Astrocyte of the spinal cord (primary cell): ENCODE measurements at places on chromosomes 1 and 21.

DNA sequence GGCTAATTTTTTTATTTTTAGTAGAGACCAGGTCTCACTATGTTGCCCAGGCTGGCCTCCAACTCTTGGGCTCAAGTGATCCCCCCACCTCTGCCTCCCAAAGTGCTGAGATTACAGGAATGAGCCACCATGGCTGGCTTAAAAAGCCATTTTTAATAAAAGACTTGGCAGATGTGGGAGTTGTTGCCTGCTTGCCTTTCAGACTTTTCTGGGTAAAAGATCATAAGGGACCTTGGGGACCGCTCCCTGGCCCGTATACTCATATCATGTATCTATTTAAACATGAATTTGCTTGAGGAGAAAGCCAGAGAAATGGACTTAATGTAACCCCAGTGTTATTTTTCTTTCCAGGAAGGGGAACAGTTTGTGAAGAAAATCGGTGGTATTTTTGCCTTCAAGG, 23.4 kb upstream of the PODN start:
- no peak for DNase-seq

GRCh38 chr1:17287130-17287776, 20.7 kb upstream of the PADI4 start:
- DNase-seq: peak; percentile 72

- no peak for DNase-seq
Measured at GRCh38 chr1:221863635-221864034, 121.7 kb upstream of the DUSP10 start.

GRCh38 chr1:111611986-111612385, 7.6 kb upstream of the RAP1A start:
- no peak for DNase-seq

DNA sequence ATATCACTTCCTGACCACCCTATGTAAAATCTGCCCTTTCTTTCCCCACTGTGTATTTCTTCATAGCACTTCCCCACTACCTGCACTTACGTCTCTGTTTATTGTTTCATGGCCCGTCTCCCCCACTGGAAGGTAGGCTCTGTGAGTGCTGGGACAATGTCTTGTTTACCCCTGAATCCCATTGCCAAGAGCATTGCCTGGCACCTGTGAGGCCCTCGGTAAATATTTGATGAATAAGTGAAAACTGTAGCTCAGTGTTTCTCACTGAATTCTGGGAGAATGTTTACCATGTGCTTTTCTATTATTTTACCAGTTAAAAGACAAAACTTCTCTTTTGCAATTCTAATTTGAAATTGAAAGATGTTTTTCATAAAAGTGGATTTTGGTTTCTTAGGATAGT, 11.8 kb downstream of the NFASC start:
- no peak for DNase-seq

GRCh38 chr1:60989749-60990713, 92.3 kb upstream of the NFIA start:
- DNase-seq: peak; percentile 94

- peak; percentile 8 for DNase-seq
Measured at GRCh38 chr1:150836129-150836773, 28.2 kb upstream of the CTSK start.

GRCh38 chr1:232260861-232261260, 369.1 kb downstream of the SIPA1L2 start:
- no peak for DNase-seq

GRCh38 chr21:14523234-14523633, 22.9 kb downstream of the SAMSN1 start:
- no peak for DNase-seq

DNA sequence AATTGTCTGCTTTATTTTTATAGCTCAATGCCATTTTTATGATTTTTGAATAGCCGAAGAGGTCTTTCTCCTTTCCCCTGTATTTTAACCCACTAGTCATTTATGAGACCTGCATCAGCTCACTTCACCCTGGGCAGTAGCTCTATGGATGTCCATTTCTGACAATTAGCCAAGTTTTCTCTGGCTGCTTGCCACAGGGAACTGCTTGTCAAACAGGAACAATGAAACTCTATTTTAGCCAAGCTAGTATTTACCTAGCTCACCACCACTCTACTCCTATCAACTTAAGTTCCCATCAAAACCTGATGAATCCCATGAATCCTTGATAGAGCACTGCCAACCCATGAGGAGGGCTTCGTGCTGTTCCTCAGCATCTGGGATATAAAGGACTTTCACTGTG, 406.7 kb downstream of the RWDD3 start:
- DNase-seq: no peak

- no peak for DNase-seq
Measured at GRCh38 chr1:225897595-225898514, 8.9 kb upstream of the LEFTY1 start.

DNA sequence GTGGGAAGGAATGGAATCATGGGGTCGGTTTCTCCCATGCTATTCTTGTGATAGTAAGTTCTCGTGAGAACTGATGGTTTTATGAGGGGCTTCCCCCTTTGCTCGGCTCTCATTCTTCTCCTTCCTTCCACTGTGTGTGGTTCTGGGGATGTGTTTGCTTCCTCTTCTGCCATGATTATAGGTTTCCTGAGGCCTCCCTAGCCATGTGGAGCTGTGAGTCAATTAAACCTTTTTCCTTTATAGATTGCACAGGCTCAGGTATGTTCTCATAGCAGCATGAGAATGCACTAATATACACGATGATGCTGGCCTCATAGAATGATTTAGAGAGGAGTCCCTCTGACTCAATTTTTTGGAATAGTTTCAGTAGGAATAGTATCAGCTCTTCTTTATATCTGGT, 195.4 kb upstream of the IVNS1ABP start:
- no peak for DNase-seq

GRCh38 chr1:151164732-151165280, 896 bp downstream of the LYSMD1 start:
- no peak for DNase-seq

DNA sequence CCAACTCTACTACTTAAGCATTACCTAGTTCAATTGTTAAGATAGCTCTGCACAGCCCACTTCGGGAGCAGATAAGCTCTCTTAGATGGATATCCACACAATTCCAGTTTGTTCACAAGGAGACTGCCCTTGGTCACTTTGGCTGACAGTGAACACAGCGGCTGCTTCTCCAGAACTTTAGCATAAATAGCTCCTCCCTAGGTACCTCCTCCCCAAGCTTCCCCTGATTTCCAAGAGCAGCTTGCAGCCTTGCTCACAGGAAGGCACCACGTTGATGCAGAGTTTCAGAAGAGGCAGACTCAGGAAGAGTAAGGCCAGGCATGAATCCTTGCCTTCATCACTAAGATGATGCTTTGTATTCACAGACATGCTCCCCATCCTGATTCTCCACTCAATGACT, 24.7 kb downstream of the TFF3 start:
- DNase-seq: no peak

DNA sequence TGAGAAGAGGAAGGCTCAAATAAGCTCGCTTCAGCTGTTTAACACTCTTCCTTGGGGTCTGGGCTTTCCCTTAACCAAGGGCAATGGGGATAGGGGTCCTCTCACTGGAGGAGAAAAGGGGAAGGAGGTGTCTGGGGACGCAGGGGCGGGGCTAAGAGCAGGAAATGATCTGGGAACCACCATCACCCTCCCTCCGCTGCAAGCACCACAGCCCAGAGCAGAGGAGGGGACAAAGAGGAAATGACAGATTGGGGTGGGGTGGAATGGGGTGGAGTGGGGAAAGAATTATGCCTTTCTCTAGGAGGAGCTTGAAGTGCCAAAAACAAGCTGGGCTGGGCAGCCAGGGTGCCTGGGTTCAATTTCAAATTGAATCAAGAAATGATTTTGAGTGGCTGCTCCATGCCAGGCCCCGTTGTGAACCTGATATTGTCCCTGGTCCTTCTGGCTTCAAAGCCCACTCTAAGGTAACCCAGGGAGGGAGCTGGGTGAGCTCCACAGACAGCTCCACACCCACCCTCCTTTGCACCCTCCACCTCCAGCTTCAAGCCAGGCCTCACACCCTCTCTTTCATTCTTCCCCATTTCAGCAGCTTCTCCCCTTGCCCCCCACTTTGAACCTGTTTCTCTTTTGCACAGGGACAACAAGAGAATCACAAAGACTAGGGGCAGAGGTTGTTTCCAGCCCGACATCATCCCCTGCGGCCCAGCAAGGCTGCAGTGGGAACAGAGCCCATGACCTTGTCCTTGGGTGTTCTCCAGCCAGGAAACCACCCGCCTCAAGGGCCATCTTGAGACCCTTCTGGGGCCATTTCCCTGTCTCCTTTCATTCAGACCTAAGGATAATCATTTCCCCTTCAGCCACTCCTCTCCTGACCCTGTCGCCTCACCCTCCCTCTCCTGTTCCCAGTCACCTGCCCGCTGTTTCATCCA, 1.1 kb downstream of the ARHGAP30 start:
- no peak for DNase-seq

DNA sequence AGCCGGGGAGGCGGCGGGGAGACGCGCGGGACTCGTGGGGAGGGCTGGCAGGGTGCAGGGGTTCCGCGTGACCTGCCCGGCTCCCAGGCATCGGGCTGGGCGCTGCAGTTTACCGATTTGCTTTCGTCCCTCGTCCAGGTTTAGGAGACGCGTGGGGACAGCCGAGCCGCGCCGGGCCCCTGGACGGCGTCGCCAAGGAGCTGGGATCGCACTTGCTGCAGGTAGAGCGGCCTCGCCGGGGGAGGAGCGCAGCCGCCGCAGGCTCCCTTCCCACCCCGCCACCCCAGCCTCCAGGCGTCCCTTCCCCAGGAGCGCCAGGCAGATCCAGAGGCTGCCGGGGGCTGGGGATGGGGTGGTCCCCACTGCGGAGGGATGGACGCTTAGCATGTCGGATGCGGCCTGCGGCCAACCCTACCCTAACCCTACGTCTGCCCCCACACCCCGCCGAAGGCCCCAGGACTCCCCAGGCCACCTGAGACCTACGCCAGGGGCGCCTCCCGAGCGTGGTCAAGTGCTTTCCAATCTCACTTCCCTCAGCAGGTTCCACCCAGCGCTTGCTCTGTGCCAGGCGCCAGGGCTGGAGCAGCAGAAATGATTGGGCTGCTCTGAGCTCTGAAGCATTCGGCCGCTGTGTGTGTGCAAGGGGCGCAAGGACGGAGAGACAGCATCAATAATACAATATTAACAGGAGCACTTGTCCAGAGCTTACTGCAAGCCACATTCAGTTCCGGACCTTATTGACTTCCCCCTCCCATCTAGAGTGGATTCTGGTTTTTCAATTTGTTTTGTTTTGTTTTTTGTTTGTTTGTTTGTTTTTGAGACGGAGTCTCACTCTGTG, 10.3 kb downstream of the SIM2 start:
- no peak for DNase-seq

GRCh38 chr1:70961374-70961975, 86.1 kb downstream of the PTGER3 start:
- no peak for DNase-seq

GRCh38 chr1:226425431-226426031, 17.6 kb upstream of the PARP1 start:
- DNase-seq: no peak

GRCh38 chr1:150118716-150119115, 31.0 kb upstream of the PLEKHO1 start:
- DNase-seq: no peak

DNA sequence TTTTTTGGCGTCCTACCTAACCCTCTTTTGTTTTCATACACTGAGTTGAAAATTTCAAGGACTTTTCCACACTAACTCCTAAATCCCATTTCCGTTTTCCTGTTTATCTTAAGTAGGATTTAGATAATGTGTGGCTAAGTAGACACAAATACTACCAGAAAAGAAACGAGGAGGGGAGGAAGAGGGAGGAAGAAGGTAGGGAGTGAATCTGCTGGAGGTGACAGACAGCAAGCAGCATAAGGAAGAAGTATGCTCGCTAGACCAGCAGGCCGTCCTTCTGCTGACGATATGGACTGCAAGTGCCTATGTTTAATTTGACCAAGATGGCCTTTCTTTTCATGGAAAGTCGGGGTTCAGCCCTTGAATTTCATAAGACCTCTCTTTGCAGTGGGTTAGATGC, 256.9 kb upstream of the RAB4A start:
- no peak for DNase-seq

- DNase-seq: no peak
Measured at GRCh38 chr1:63698001-63698838, 75.6 kb upstream of the ROR1 start.

DNA sequence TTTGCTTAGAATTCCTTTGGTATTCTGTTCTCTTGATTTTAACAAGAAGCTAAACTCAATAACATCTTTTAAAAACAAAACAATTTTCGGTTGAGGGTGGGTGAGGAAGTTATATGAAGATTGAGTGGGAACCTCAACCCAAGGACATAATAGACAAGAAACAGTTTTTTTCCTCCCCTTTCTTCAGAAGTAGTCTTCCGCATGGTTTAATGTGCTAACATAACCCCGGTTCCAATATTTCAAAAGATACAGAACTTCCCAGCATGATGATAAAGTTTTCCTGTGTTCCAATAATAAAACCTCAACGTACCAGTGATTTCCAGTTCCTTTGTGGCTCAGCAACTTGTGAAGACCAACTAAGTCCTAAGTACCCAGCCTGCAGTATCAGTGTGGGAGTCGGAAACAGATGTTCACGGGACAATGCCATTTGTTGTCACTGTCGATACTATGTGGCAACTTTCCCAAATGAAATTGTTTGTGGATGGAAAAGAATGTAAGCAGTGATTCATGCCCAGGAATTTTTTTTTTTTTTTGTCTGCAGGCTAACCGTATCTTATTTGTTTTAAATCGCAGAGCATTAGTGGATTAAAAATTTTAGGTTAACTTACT, 48.5 kb downstream of the NR5A2 start:
- DNase-seq: peak; percentile 72

DNA sequence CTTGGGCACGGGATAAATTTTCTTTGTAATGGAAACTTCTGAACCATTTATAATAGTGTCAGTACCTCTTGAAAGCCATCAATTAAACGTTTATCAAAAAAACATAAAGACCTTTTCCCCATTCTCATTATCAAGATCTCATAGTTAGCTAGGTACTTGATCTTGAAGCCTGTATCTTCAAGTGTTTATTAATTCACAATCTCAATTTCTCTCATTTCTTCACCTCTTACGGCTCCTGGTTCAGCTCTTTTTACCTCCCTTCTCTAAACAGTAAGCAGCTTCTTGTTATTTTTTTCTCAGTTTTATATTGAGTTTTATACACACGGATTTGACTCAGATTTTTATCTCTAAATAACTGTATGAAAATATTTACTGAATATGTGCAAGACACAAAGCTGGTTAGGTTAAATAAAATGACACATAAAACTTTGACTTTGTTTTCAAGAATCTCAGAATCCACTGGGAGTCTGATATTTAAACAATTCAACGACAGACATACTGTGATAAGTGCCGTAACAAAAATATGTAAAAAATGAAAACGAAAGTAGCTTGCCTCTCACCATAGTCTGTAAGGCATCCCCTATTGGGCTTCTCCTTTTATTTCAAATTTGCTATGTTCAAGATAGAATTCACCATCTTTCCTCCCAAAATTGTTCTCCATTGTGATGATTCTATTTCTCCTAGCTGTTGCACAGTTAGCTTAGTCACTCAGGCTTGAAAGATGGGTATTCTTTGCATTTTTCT, 411.6 kb upstream of the ZRANB2 start:
- DNase-seq: no peak
